Bronchus fibroblast of lung (primary cell): ENCODE measurements at places on chromosomes 12 and 14. TPM values are rescaled to one million over a fixed set of nuclear protein-coding genes. Genes with fewer than 3 reads are reported as not detected.

The FAIM2 gene
- 0.15 and 2.5 TPM in 2 replicates for total RNA-seq

The ANKS1B gene
- total RNA-seq: not detected in 2 replicates

The TMEM121 gene
- 9.1 and 11.4 TPM in 2 replicates for total RNA-seq

The SCNN1A gene
- total RNA-seq: 0.67 and 1.0 TPM in 2 replicates

The MYO1H gene
- not detected in 2 replicates for total RNA-seq

The FZD10 gene
- total RNA-seq: not detected in 2 replicates

The CD69 gene
- total RNA-seq: not detected in 2 replicates

The SPIC gene
- total RNA-seq: not detected in 2 replicates

The SLC38A1 gene
- 36.3 and 41.2 TPM in 2 replicates for total RNA-seq

The TMCC3 gene
- 0.74 and 1.2 TPM in 2 replicates for total RNA-seq

The LALBA gene
- total RNA-seq: not detected in 2 replicates

The ARL1 gene
- 53.3 and 59.5 TPM in 2 replicates for total RNA-seq

The CLEC4D gene
- total RNA-seq: not detected in 2 replicates
